ENCODE measurements at places on chromosomes 1 and 21.
A peak's percentile ranks its signal among the peaks of the same experiment; 100 is the strongest.

GRCh38 chr1:219553934-219554502 is 58.9 kb downstream of the ZC3H11B start:
- DNase-seq, result no peak

- no peak for DNase-seq
These were observed 211.1 kb downstream of the MRPL39 start for GRCh38 chr21:25396135-25396711.

GRCh38 chr1:162497723-162498495 is at the start of gene UHMK1:
Gene UHMK1 (plus strand): TSS chr1:162497818. CDS start chr1:162498001, 183 bp downstream.
- peak; percentile 80 for DNase-seq

- no peak for DNase-seq
These were observed 113.9 kb downstream of the RABGAP1L start for GRCh38 chr1:174273190-174273589.

GRCh38 chr1:10866321-10867093 is 70.1 kb upstream of the CASZ1 start:
- no peak for DNase-seq

DNA sequence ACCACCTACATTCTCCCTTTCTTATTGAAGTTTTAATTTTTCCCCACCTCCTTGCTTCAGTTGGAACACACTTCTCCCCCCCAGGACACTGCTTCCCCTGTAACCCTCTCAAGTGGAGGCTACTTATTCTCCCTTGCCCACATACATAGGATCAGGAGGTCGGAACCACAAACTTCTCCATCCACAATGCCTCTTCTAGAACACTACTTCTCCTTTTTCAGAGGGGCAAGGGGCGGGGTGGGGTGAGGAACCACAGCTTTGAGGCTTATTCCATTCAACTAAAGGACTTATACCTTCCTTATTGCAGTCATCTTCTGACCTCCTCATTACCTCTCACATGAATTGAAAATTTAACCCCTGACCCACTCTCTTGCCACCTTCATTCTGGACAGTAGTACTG is 81.3 kb downstream of the NEK7 start:
- peak; percentile 84 for DNase-seq

DNA sequence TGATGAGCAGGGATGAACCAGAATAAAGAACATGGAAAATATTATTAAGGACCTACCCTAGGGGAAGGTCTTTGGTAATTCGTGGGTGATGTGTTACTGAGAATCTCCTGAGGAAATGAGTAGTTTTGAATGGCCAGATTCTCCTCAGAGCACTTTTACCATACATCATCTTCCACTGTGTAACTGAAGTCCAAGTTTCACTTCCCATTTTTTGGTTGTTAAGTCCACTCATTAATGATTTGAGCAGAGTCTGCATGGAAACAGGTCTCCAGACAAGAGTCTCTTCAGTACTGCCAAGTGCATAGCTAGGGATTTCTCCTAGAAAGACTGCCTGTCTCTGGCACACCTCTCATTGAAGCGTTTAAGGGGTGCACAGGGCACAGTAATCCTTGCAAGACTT is 48.7 kb upstream of the PCP4 start:
- no peak for DNase-seq

DNA sequence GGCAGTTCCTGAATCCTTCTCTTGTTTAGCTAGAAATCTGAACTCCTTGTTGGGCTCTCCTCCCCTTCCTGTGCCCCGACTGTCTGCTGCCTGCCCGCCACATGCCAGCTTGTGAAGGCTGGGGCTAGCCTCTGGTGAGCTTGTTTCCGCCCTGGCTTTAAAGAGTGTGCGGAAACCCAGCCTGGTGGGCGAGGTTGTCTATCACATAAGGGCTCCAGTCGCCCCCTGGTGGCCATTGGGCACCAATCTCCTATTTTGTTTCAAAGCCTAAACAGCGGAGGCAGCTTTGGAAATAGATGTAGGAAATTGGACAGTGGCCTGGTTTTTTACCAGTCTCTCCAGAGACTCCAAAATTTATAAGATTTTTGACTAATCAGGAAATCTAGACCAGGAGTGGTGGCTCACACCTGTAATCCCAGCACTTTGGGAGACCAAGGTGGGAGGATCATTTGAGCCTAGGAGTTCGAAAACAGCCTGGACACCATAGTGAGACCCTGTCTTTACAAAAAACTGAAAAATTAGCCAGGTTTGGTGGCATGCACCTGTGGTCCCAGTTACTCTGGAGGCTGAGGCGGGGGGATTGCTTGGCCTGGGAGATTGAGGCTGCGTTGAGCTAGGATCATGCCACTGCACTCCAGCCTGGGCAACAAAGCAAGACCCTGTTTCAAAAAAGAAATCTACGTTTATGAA is 9.8 kb downstream of the ATP8B2 start:
- peak; percentile 77 for DNase-seq

DNA sequence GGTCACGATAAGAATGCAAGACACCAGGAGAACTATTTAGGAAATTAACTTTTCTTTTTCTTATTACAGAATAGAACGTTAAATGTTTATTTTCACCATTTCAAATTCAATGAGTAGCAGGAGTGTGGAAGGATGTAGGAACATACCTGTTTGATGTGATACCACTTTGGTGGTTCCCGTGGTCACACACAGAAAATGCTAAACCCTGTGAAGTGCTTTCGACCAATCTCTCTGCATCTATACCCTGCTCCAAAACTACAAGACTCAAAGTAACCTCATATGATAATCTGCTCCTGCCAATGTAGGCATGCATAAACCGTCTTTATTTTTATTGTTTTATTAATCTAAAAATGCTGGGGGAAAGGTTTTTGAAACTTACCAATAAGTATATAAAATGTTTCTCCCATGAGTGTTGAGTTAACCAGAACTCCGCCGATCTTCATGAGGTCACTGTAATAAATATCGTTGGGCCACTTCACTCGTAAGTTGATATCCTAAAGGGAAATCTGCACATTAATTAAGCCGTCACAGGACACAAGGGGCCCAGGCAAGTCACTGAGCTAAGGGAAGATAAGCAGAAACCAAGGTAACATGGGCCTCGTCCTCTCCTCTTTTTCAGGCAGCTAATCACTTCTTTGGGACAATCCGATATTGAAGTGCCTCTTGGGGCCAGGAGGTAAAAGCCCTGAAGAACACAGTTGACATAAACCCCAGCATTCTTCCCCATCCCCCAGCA is 60.6 kb downstream of the SIM2 start:
- DNase-seq, result no peak

GRCh38 chr1:6083801-6084446 is 38.2 kb downstream of the KCNAB2 start:
- no peak for DNase-seq

DNA sequence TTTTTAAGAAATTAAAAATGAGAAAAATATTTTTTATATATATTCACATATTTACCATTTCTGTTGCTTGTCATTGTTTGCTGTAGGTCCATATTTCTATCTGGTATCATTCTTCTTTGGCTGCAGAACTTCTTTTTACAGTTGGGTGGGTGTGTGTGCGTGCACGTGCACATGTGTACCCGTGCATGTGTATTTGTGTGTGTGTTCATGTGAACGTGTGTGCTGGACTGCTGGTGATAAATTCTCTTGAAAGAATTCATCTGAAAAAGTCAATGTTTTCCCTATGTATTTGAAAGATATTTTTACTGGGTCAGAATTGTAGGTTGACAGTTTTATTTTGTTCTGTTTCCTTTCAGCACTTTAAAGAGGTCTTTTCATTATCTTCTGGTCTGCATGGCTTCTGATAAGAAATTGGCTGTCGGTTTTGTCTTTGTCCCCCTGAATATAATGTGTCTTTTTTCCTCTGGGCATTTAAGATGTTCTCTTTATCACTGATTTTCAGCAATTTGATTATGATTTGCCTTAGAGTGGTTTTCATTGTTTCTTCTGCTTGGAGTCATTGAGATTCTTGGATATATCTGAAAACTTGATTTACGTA is 34.5 kb upstream of the DPH5 start:
- DNase-seq, result no peak

DNA sequence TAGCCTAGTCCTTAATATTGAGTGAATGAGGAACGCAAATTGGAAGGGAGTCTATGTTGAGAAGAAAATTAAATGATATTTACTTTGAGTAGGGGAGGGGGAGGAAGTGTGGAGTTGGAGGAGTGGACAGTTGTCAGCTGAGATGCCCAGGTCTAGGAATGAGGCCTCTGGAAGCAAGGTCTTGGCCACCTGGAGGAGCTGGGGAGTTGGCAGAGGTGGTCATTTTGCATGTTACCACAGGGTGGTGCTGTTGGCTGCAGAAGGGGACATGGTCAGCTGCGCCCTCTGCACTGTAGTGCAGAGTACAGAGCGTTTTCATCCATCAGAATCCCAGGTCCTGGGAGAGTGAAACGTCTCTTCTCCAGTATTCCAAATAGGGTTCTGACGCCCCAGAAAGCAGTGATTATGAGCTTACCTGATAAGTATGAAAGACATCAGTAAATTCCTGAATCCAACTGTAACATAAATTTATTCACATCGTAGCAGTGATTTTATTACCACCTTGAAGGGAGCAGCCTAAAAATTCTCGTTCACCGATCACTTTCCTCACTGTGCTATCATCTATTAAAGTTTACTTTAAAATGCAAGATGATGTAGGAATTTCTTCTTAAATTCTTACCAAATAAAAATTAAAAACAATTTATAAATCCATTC is 13.8 kb downstream of the PARK7 start:
- peak; percentile 5 for DNase-seq

Data from GDM1 (cell line).